ENCODE measurements at places on chromosomes 3 and 15.

- peak; percentile 38 for DNase-seq
Observed at GRCh38 chr3:104908761-104909160, 457.9 kb upstream of the ALCAM start.

DNA sequence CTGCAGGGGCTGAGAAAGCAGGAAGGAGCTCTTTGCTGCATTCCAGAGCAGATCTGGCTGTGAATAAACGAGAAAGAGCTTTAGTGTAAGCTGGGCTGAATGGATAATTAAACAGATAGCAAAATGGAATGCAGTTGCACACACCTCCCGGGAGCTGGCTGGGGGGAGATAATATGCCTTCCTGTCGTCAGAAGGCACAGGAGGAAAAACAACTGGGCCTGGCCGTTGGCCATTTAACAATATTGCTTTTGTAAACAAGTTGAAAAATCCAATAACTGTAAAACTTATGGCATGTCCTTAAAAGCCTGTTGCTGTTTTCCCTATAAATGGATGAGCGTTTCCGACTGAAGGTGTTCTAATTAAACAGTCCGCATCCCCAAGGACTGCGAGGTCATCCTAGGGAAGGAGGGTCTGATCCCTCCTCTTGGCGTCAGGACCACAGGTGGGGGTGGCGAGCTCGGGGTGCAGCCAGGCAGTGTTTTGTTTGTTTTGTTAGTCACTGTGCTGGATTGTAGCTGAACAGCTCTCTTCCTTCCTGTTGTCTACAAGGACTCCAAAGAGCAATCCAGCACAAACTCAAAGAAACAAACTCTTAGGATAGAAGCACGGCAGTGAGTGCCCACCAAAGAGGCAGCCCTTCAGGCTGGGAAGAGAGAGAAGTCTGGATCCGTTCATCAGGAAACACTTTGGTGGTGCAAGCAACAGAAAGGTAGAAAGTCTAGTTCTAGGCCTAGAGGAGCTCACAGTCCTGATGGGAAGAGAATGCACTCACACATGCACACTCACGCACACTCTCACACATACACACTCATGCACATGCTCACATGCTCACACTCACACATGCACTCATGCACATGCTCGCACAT is 133.4 kb upstream of the SMAD3 start:
- DNase-seq, result peak; percentile 79

- DNase-seq, result no peak
Observed at GRCh38 chr3:82596805-82597204, 835.4 kb upstream of the GBE1 start.

GRCh38 chr3:96734273-96735009 is 80.0 kb upstream of the EPHA6 start:
- no peak for DNase-seq

GRCh38 chr3:194129581-194130133 is 6.3 kb upstream of the HES1 start:
- DNase-seq, result no peak

DNA sequence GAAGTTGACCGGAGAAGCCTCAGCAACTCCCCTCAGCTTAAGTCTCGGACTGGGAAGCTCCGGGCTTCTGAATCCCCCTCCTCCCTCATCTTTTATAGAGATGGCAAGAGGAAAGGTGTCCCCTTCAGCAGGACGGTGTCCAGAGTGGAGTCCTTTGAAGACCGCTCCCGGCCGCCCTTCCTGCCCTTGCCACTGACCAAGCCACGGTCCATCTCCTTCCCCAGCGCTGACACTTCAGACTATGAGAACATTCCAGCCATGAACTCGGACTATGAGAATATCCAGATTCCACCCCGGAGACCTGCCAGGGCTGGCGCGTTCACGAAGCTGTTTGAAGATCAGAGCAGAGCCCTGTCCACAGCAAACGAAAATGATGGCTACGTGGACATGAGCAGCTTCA is 2.4 kb downstream of the FGD5 start:
- no peak for DNase-seq

GRCh38 chr3:158355623-158356588 is 215.1 kb upstream of the MLF1 start:
- DNase-seq, result no peak

DNA sequence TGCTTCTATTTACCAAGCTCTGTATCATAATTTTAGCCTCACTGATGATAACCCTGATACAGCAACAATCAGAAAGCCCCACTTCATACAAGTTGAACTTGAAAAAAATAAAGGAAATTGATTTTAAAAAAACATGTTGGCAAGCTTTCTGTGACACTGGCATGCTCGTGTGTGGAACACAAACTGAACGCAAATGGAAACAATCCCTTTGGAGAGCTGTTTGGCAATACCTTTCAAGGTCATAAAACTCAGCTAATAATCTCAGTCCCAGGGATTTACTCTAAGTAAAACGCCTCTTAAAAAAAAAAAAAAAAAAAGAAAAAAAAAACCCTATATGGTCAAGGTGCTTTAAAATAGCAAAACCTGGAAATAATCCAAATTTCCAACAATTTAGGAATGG is 166.7 kb upstream of the BCL6 start:
- DNase-seq, result no peak

DNA sequence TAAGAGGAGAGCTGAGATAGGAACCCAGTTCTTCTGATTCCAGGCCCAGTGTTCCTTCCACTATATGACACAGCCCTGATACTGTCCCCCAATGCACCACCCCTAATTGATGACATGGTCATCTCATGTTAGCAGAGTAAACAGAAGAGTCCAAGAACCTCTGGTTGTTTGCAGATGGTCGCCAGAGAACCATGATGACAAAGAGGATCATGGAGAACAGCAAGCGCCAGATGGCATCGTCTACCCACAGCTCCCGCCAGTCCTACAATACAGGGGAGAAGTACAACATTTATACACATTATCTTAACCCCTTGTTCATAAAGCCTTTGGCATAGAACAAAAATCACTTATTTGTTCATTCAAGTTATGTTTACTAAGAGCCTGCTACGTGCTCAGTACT is 18.5 kb upstream of the VPS39 start:
- DNase-seq, result no peak

DNA sequence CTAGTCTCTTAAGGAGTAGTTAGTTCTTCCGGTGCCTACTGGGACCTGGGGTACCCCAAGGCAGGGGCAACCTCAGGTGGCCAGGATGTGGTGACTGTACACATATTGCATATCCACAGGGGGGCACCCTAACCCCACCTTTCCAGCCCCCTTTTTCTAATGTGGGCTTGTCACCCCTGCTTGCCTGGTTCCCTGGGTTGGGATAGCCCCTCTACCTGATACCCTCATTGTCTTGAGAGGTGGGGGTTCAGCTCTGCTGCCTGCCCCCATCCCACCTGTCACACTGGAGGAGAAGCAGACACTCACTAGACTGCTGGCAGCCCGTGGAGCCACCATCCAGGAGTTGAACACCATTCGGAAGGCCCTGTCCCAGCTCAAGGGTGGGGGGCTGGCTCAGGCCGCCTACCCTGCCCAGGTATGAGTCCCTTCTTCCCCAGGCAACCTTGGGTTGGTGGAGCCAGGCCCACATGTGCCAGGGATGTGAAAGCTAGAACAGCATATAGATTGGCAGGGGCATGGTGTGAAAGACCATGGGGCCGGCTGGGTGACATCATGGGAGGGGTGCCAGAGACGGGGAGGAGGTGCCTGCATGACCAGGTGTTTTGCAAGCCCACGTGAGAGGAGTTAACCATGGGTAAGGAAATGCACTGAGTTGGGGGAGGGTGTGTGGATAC is 4.0 kb downstream of the GLYCTK start:
- DNase-seq, result peak; percentile 36

DNA sequence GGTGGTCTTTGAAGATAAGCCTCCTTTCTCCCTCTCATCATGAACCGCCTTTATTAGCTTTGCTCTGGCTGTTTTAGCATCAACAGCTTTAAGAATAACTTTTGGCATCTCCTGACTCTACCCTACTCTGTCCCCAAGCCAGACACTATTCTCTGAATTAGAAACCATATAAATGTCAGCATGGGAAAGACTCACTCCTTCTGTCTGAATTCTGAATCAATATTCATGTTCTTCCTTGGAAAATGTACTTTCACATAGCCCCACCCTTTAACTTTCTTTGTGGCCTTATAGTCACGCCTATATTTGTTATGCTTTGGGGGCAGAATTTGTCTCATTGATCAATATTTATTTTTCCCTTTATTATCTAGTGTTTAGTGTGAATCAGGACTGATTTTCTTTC is 131.7 kb upstream of the NR2E3 start:
- DNase-seq, result no peak

GRCh38 chr15:99436542-99437314 is 129.1 kb upstream of the MEF2A start:
- no peak for DNase-seq

DNA sequence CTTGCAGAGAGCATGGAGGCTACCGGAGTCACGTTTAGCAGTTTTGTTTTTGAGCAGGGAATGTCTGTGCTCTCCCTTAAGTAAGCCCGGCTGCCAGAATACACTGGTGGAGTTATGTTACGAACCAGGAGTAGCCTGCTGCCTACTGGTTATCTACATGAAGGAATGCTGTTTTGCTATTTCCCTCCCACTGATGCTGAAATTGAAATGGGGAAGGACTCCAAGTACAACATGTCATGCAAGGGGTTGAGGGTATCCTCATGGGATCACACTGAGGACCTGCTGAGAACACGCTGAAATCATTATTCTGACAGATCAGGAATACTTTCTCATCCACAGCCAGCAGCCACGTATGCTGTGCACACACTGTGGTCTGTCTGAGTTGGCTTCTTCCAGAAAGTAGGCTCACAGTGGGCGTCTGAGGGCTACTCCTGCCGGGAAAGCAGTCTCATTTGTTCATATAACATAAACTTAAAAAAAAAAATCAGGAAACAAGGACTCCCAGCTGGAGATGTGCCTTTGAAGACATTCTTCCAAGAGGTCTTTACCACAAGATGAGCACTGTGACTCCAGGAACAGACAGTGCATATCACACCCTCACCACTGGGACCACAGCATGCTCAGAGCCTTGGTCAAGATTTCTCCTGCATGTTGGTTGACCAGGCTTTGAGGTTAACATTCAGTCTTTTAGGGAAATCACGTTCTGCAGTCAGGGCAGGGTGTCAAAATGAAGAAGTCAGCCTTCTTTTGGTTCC is 300.4 kb upstream of the RASGRP1 start:
- DNase-seq, result no peak

DNA sequence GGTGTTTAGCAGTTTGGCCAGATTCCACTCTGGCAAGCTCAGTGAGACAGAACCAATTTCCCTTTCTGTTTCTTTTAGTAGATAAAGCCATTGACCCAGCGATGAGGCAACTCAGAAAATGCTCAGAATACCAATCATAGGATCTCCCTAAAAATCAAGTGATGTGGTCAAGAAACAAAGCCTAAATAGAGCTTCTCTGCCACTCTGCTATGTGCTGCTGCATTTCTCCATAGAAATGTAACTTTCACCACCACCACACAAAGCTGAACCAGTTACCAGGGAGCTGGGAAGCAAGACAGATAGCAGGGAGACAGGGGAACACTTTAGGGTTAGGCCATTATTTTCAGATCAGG is 109.8 kb downstream of the RPL22L1 start:
- no peak for DNase-seq

- DNase-seq, result no peak
Observed at GRCh38 chr15:52796753-52797520, 6.8 kb upstream of the ONECUT1 start.

DNA sequence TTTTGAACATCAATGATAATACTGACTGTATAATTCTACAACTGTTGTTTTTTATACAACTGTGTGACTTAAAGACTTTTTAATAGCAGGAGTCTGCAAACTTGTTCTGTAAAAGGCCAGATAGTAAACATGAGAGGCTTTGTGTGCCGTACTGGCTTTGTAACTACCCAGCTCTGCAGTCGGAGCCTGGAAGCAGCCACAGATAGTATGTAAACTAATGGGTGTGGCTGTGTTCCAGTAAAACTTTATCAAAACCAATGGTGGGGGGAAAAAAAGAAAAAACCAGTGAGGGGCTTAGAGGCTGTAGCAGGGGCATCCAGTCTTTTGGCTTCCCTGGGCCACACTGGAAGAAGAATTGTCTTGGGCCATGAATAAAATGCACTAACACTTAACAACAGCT is 11.9 kb downstream of the ASB7 start:
- no peak for DNase-seq

DNA sequence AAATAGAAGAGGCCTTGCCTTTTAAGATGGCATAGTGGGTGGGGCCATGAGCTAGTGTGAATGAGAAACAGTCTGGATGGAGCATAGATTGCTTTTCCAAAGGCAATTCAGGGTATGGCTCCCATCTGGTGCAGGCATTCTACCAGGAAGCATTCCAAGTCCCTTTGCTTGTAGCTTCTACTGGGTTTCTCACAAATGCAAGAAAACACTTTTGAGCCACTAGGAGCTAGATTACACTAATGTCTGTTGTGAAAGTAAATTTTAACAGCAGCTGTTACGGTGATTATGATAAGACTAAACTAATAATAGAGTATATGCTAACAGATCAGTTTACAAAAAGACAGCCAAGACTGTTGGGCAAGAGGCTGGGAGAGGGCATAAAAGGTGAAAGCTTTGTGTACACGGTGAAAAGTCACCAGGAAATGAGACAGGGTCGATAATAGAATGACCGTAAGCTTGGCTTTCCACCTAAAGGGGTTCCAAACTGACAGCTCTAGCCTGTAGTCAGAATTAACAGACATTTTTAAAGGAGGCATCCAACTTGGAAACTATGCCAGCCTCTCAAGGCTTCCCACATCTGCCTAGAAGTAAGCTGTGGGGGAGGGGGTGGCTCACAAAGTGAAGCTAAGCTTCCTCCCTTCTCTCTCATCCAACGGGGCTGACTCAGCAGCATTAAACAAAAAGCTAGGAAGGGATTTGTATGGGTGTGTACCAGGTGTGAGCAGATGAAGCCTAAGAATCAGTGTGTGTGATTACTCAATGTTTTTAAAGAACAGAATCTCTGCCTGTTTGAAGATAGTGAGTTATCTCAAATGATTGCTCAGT is 61.1 kb upstream of the GPD1L start:
- DNase-seq, result peak; percentile 7

DNA sequence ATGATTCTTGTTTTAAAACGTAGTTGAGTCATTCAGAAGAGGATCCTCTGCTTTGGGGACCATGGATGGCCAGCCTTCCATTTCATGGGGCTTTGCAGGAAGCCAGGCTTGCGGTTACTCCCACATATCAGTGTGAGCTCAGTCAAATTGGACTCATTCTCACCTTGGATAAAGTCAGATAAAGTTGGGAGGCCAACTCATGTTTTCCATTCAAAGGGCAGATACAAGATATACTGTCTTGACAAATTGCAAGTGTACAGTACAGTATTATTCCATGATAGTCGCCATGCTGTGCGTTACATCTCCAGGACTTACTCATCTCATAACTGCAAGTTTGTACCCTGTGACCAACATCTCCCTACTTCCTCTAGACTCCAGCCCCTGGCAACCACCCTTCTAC is 25.5 kb upstream of the B3GNT5 start:
- DNase-seq, result no peak

DNA sequence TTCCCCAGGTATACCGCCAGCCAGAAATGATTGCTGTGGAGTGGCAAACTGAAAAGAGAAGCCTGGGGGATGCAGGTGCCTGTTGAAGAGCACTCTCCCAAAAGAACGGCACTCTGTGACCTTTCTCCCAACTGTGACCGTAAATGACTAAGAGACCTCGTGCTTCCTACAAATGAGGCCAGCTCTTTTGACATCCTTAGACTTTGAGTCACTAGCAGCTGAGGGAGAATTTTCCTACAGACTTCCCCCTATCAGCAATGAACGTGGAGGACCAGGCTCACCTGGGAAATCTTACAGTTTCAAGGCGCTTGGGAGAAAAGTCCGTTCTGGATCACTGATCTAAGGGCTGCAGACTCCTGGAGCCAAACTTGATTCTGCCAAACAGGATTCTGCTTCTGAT is 8.6 kb downstream of the AQP9 start:
- peak; percentile 29 for DNase-seq

All from ELR (cell line).